ENCODE measurements at places on chromosomes 3 and 15. TPM values are rescaled to one million over a fixed set of nuclear protein-coding genes. Genes with fewer than 3 reads are reported as not detected.

EMC7 gene
- total RNA-seq: 65.6 TPM

SCN11A gene
- total RNA-seq: 0.05 TPM

SLCO2A1 gene
- not detected for total RNA-seq

VILL gene
- total RNA-seq: 23.0 TPM

PDE8A gene
- total RNA-seq: 18.2 TPM

PLSCR2 gene
- not detected for total RNA-seq

IGF2BP2 gene
- not detected for total RNA-seq

GOLGA8T gene
- not detected for total RNA-seq

FBXW12 gene
- not detected for total RNA-seq

HGD gene
- 0.10 TPM for total RNA-seq

SH2D7 gene
- total RNA-seq: not detected

BRPF1 gene
- total RNA-seq: 51.6 TPM

INKA1 gene
- total RNA-seq: 0.60 TPM

LRRIQ4 gene
- not detected for total RNA-seq

SPINK8 gene
- total RNA-seq: not detected

TMEM212 gene
- total RNA-seq: not detected

KLHL6 gene
- 41.2 TPM for total RNA-seq

SLC2A2 gene
- total RNA-seq: not detected

PRR20G gene
- not detected for total RNA-seq

PEX5L gene
- total RNA-seq: 0.04 TPM

C3orf85 gene
- not detected for total RNA-seq

EOMES gene
- 0.50 TPM for total RNA-seq

DNAJB8 gene
- not detected for total RNA-seq

TMEM45A gene
- total RNA-seq: 0.17 TPM
